ENCODE measurements at places on chromosomes 1 and 21.

DNA sequence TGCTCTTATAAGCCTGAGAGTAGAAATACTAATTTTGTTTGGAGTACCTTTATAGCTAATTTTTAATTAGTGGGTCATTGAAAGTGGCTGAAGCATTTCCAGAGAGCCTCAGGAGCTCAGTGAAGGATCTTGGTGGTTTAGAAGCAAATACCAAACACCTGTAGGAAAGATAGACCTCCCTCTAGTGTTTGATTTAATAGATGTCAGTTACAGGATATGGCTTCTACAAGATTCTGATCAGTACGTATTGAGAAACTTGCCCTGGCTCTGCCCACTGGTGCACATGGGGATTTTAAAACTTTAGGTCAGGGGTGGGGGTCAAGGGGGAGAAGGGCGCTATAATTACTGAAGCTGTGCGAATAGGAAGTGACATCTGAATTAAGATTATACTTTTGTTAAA is 122.2 kb downstream of the POU2F1 start:
- no peak for DNase-seq

GRCh38 chr21:26147535-26147934 is 23.0 kb downstream of the APP start:
- DNase-seq = no peak

DNA sequence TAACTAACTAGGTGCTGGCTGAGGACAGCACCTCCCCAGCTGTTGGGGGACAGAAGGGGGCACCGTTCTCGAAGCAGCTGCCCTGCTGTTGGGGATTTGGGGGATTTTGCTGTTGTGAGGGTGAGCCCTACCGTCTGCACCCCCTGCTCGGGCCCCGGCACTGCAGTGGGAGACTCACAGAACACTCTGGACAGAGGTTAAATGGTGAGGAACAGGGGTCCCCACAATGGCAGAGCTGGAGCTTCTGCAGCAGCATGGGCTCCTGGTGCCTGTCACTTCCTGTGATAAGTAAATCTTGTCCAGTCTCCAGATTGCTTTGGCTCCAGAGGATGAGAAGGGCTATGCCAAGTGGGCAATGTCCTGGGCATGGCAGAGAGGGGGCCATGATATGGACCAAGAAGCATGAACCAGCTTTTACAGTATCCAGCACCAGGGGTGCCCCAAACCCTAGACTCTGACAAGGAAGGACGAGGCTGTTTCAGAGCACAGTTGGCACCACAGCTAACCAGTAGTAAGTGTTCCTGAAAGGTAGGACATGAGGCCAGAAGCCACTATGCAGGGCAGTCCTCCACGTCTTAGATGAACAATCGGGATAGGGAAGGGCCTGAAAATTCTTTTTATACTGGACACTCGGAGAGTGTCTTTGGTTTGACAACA is 365.1 kb upstream of the VAMP3 start:
- no peak for DNase-seq

DNA sequence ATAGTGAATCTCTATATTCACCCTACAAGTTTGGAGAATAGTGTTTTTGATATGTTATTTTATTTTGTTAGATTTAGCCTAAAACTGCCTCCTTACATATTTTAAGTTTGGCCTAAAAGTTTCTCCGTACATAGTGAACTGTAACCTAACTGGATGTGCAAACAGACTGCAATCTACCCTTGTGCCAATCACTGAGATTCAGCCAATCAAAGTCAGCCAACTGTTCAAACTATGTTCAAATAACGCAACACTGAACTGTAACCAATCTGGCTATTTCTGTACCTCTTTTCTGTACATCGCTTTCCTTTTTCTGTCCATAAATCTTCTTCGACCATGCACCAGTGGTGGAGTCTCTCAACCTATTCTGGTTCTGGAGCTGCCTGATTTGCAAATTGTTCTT is 11.8 kb upstream of the DMRTB1 start:
- DNase-seq = no peak

DNA sequence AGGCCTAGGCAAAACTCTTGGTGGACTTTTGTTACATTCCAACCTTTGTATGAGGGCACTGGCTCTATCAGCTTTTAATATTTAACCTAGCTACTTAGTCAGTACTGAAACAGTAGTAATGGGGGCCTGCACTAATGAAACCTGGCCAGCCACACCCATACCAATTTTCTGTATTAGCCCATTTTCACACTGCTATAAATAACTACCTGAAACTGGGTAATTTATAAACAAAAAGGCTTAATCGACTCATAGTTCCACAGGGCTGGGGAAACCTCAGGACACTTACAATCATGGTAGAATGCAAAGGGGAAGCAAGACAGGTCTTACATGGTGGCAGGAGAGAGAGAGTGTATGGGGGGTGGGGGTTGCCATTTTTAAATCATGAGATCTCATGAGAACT is 245.7 kb upstream of the RGS18 start:
- no peak for DNase-seq

DNA sequence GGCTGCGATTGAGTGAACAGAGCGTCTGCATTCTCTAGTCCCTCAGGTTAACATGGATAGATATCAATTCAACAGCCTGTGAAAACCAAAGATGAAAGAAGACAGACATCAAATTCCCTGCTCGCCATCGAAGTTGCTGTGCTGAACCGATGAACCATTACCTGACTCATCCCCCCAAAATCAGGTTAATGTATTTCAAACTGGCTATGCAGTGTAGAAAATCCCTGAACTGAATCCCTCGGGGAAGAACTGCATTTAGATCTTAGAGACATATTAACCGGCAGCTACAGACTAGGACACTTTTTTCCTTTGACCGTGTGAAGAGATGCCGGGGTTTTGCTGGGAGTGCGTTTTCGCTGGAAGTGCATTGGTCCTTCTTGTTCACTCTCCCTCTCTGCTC is 213.2 kb upstream of the KIAA0040 start:
- no peak for DNase-seq

DNA sequence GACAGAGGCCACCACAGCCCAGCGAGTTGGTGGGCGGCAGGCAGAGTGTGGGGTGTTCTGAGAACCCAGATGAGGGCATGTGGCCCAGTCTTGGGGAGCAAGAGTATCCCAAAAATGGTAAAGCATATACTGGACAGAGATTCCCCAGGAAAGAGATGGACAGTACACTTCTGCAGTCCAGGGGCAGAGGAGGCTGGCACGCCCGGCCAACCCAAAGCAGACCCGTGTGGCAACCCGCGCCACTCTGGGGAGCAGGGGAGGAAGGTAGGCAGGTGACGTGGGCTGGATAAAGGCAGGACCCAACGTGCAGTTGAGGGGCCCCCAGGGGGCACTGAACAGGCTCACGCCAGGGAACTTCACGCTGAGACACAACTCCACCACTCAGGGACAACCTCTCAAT is 46.4 kb upstream of the RIPK4 start:
- no peak for DNase-seq

DNA sequence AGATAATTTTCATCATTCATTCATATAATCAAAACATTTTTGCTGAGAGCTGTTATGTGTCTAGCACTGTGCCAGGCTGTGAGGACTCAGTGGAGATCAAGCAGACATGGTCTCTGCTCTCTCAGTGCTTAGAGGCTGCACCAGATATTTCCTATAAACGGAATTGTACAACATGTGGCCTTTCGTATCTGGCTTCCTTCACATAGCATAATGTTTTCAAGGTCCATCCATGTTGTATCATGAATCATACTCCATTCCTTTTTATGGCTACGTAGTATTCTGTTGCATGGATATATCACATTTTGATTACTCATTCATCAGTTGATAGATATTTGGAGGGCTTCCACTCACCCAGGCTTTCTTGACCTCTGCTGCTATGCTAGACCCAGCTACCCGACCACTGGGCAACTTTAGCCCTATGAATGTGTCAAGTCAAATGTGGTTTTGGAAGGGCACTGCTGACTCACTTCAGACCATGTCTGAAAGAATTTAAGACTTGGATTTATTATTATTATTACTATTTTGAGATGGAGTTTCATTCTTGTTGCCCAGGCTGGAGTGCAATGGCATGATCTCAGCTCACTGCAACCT is 18.5 kb downstream of the NCF2 start:
- no peak for DNase-seq

- no peak for DNase-seq
These were observed 63.7 kb downstream of the ACOT7 start for GRCh38 chr1:6329851-6330250.

- DNase-seq = no peak
These were observed 90.8 kb upstream of the TMPRSS2 start for GRCh38 chr21:41598561-41599431.

- no peak for DNase-seq
These were observed 99.6 kb downstream of the CENPF start for GRCh38 chr1:214702556-214702955.

GRCh38 chr1:64983110-64983509 is 16.8 kb upstream of the JAK1 start:
- no peak for DNase-seq

GRCh38 chr1:30063621-30064280 is 659.6 kb downstream of the MATN1 start:
- DNase-seq = no peak

- no peak for DNase-seq
These were observed 71.1 kb downstream of the RABGAP1L start for GRCh38 chr1:174230399-174230798.

DNA sequence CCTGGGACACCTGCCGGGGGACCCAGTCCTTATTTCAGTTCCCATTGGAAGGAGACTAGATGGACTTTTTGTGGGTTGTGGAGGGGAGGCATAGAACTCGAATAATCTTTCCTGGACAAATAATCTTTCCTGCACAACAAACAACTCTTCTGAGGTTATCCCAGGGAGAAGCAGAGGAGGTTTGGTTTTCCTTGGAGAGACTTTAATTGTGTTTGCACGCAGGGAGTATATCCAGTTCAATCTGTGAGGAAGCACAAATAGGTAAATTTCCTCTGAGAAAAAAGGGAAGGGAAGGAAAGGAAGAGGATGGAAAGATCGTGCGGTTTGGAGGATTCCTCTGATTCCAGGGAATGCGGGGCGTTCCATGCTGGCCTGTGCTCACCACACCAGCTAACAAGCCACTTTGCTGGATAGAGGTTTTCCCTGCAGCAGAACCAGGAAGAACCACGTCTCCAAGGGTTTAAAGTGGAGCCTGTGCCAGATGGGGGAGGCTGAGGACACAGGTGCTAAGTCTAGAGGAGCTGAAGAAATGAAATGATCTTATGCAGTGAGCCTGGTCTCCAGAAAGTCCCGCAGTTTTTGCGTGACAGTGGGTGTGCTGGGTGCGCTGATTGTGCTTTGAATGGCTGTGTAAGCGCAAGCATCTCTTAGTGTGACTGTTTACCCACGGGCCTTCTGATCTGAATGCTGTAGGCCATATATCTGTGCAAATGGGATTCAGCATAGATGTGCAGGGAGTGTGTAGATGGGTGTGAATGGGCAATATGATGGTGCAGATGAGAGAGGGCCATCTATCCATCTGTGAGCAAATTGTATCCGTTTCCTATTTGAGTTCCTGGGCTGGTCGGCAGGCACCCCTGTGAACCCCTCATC is 7.6 kb downstream of the PAX7 start:
- no peak for DNase-seq

DNA sequence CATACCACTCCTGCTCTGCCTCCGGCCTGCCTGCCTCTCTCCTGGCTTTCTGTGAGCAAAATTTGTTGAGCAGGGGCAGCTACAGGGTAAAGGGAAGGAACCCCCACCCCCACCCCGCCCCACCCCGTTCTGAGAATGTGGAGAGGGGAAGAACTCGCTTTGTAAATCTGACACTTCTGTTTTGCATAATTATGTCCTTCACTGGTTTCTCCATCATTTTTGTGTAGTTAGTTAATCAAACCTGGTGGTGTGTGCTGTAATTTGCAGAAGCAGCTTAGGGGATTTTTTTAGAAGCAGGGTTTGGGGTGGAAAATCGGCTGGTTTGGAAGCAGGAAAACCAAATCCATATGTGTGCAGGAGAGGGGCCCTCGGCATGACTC is 58.1 kb upstream of the TMEM51 start:
- no peak for DNase-seq

DNA sequence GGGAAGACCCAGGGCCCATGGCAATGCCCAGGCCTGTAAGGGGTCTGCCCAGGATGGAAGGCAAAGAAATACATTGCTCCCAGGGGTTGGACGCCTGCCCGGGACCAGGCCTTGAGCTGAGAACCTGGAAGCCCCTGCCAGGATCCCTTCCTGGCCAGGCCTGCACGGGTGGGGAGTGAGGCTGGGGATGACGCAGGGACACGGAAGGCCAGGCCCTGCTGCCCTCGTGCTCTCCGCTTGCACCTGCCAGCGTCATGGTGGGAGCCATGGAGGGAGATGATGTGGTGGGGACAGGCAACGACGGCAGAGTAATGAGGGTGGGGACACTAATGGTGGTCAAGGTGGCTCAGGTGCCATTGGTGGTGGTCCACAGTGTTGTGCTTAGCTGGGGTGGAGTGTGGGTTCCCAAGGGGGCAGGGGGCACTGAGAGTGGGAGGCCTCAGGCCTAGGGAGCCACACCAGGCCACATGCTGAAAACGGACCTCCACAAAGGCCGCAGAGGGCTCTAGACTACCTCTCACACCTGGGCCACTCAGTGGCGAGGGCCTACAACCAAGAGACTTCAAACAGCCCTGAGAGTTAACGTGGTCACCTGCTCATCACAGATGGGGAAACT is 4.3 kb downstream of the HES3 start:
- peak; percentile 32 for DNase-seq

- no peak for DNase-seq
These were observed 1.7 kb downstream of the PADI3 start for GRCh38 chr1:17250601-17251000.

DNA sequence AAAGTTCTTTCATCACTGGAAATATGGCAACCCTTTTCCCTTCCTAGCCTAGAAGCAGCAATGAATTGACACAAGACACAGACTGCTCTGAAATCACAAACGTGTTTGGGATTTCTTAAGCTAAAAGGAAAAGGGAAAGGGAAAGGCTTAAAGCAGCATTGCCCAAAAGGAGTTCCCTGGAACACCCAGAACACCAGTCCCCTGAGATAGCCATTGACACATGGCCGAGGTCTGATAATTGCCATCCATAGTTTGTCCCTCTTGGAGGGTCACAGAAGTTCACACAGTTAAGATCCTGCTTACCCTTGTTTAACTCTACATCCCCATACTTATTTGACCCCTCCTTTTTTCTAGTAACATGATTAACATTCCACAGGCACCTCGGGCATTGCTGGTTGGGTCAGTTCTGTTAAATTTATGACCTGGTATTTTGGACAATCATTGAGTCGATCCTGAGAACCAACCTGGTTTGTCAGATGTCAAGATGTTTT is 72.9 kb downstream of the ZNF281 start:
- no peak for DNase-seq

GRCh38 chr1:9213956-9214355 is 20.6 kb upstream of the H6PD start:
- DNase-seq = no peak

- peak; percentile 68 for DNase-seq
These were observed 7.9 kb upstream of the TNNT2 start for GRCh38 chr1:201385299-201385891.

Measured in activated naive CD8-positive, alpha-beta T cell treated with anti-CD3 and anti-CD28 coated beads, Interleukin-2, amount 10 ng/mL, durations not matched to agents 7 days and 5 days (primary cell).